ENCODE measurements at places on chromosomes 2 and 18.

DNA sequence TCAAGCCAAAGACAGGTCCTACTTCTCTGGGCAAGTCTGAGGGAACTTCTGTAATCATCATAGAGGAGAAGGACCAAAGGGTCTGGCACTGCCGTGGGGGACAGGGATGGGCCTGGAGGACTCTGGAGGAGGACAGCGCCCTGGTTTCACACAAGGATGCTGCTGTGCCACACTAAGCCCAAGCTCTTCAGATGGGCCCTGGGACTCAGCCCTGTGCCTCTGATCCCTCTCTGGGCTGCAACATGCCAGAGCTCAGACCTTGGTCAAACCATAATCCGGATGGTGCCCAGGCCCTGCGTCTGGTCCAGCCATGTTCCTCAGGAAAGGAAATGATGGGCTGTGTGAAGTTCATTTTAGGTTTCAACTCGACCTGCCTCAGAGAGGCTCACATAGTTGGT lies 222.0 kb upstream of the COPS8 start:
- DNase-seq = no peak

- DNase-seq = no peak
Observed at GRCh38 chr2:54955358-54956110, 94.7 kb downstream of the RTN4 start.

DNA sequence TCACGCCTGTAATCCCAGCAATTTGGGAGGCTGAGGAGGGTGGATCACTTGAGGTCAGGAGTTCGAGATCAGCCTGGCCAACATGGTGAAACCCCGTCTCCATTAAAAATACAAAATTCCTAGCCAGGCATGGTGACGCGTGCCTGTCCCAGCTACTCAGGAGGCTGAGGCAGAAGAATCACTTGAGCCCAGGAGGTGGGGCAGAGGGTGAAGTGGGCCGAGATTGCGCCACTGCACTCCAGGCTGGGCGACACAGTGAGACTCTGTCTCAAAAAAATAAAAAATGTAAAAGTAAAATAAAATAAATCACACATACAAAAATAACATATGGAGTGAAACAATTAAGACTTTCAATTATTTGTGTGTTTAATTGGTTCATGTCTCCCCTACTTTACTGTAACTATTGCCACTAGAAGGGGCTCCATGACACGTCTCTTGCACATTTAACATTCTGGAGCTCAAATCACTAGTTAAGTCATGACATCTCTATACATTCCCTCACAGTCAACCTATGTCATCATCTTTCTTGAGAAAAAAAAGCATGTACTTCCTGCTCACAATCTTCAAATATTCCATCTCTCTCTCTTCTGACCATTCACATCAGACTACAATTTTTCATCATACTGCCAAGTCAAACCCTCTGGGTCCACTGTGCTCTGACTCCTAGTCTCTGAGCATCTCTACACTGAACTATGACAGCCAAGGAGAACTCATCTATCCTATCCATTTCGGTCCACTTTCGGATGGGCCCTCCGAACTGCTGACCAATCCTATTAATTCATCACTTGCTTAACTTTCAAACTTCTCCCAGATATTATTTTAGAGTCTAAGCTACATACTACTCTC lies 6.7 kb downstream of the GFPT1 start:
- DNase-seq = no peak

DNA sequence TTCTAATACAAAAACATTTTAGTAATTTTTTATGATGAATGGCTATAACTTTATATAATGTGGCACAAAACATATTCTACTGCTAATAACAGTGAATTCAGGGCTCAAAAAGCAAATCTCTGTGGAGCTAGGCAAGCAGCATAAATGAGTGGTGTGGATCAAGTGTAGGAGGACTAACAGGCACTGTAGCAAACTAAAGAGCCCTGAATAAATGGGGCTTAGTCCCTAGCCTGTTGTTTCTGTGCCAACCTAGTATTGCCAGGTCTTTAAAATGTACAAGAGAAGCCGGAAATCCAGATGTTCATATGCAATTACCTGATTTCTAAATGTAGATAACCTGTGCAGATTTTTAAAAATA lies 18.5 kb downstream of the REL start:
- no peak for DNase-seq

DNA sequence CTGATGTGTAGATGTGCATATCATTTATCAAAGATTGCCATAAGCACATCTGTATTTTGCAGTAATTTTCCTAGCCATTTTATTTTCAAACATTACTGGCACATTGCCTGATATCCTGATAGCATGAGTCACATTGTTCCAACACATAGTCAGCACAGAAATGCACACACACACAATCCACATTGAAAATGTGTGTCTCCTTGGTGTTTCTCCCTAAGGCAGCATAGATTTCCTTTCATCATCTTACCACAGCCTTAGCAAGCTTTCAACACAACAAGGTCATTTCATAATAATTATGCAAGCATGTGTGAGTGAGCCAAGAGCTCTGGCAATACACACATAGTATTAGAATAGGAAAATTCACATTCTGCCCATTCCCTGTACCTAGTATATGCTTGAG lies 245.4 kb upstream of the MEIS1 start:
- DNase-seq = peak; percentile 26

DNA sequence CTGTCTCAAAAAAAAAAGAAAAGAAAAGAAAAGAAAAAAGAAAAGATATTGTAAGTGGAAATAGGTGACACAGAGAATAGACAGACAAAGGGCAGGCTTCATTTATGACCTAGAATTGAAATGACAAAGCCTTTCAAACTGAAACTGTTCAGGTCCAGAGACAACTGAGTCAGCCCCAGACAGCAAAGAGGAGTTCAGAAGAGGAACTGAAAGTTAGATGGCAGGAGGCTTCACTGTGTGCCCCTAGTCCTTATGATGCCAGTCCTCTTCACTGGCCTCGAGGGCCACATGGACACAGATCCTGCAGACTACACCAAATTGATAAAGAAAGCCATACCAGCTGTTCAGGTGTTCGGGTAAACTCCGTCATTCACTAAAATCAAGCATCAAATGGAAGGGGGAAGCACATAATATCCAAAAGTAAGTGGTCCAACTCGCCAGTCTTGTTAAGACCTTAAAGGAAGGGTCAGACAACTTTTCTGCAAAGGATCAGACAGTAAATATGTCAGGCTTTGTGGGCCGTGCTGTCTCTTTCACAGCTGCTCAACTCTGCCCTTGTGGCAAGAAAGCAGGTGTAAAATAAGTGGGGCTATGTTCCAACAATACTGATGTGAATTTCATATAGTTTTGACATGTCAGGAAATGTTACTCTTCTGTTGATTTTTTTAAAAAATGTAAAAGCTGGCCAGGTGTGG lies 231.9 kb upstream of the MGAT5 start:
- no peak for DNase-seq

- no peak for DNase-seq
Observed at GRCh38 chr2:149075853-149076252, 37.4 kb downstream of the LYPD6B start.

DNA sequence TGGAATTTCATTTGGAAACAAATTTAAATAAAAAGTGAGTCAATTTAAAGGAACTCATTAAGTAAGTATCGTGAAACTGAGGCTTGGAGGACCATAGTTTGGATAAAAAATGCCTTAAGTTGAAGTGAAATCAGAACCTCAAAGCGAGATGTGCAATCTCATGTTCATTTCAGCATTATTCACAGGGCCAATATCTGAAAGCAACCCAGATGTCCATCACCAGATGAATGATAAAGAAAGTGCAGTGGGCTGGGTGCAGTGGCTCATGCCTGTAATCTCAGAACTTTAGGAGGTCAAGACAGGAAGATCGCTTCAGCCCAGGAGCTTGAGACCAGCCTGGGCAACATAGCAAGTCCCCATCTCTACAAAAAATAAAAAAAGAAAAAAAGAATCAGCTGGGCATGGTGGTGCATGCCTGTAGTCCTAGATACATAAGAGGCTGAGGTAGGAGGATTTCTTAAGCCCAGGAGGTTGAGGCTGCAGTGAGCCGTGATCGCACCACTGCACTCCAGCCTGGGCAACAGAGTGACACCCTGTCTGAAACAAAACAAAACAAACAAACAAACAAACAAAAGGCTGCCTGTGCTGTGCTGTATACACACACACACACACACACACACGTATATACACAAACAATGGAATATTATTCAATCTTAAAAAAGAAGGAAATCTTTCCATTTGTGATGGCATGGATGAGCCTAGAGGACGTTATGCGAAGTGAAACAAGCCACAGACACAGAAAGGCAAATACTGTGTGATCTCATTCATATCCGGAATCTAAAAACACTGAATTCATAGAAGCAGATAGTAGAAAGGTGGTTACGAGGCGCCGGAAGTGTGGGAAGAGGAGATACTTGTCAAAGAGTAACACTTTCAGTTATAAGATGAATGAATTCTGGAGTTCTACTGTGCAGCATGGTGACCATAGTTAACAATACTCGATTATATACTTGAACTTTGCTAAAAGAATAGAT lies 14.5 kb downstream of the SH3RF3 start:
- no peak for DNase-seq

GRCh38 chr2:71223767-71224333 lies 3.1 kb downstream of the PAIP2B start:
- peak; percentile 64 for DNase-seq

DNA sequence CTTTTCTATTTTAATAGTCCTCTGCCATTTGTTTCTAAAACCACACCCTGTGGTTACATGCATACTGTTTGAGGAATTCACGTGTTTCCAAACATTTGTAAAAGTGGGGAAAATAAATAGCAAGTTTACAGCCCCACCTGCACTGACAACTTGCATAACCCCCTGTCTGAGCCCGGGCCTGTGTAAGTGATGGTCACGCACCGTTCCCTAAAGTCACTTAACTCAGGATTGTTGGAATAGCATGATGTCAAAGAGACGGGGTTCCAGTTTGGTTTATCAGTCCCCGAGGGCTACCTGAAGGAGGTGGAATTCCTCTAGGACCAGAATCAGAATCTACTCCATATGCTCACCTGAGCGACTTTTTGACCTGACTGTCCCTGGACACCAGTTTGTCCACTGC lies 30.5 kb downstream of the ACKR3 start:
- DNase-seq = no peak

GRCh38 chr2:108444941-108445840 lies 3.8 kb upstream of the GCC2 start:
- no peak for DNase-seq

DNA sequence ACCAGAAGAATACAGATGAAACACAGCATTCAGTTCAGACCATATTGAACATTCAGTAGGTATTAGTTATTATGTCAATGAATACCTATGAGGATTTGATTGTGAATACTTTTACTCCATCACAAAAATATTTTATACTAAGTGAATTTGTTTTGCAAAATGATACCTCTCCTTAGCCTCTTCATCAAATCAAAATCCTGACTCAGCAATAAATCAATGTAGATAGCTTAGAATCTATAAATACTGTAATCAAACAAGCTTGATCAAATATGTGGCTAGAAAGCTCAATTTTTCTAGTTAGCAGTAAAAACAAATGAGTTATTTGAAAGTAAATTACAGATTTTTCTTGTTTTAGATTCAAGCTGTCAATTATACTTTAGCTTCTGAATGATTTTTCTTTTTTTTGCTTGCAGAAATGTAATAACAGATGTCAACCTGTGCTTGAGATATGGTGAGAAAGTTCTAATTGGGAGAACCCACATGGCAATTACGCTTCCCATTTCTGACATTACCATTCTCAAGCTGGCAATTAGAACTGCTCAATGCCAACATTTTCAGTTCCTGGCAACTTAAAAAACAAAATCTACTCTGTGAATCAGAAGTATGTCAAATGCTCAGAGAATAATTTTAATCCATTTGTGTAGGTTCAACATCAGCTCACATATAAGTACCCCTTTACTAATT lies 109.6 kb downstream of the PRELID3A start:
- DNase-seq = no peak

DNA sequence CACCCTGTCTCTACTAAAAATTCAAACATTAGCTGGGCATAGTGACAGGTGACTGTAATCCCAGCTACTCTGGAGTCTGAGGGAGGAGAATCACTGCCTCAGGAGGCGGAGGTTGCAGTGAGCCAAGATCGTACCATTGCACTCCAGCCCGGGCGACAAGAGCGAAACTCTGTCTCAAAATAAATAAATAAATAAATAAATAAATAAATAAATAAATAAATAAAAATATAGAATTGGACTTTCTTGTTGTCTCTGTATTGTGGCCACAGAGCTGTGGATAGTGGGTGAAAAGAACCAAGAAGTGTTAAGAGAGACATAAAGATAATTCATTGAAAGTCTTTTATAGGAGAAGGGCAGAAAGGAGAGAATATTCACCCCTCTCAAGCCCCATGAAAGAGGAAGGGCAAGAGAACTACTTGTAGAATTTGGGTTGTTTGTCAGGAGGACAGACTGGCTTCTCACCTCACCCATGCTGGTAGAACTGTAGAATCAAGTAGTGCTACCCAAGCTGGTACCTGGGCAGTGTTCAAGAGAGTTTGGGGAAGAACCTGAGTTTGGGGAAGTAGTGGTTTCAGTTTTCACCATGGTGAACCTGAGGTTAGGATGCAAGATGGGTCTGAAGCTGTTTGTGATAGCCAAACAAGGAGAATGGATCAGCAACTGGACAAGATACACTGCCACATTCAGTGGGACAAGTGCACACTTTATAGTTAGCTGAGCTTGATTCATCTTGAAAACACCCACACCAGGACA lies 256.5 kb downstream of the CD226 start:
- DNase-seq = no peak

DNA sequence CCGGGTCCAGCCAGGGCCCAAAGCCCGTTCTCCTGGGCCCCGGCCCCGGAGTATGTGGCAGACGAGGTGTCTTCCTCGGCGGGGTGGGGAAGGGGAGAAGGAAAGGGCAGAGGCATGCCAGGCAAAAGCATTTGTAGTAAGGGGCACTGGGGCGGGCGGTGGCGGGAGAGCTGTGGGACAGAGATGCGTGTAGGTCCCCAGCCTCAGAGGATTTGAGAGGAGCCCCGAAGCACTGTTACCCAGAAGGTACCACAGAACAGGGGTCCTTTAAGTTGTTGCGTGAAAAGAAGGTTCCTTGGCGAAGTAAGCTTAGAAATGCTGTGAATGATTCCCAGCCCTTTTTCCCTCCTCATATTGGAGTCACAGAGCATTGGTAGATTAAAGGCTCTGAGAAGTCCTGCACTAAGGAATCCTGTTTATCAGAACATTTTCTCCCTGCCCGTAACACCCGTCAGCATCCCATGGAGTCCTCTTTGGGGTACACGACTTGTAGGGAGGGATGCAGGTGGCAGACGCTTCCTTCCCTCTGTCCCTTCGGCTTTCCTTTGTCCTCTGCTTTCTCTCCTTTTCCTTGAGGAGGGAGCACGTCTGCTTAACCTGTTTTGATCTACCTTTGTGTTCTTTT lies 12.5 kb downstream of the GAREM2 start:
- DNase-seq = no peak

DNA sequence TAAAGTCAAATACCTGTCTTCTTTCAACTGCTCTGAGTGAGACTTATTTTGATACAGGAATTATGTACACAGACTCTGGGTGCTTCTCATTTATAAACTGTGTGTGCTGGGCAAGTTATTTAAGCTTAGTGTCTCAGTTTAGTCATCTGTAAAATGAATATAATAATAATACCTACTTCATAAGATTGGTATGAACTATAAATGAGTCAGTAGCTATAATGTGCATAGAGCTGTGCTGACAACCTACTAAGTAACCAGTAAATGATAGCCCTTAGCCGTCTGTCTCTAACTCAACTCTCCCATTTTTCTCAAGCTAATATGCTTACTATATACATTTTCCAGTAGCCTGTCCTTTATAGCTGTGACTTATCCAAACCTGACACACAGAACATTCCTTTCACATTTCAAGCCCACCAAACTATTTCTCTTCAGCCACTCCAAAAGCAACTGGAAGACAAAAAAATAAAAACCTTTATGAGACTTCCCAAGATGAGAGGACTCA lies 319.8 kb downstream of the ETAA1 start:
- no peak for DNase-seq

All from AML-193 (cell line).